ENCODE measurements at places on chromosomes 1 and 21.

DNA sequence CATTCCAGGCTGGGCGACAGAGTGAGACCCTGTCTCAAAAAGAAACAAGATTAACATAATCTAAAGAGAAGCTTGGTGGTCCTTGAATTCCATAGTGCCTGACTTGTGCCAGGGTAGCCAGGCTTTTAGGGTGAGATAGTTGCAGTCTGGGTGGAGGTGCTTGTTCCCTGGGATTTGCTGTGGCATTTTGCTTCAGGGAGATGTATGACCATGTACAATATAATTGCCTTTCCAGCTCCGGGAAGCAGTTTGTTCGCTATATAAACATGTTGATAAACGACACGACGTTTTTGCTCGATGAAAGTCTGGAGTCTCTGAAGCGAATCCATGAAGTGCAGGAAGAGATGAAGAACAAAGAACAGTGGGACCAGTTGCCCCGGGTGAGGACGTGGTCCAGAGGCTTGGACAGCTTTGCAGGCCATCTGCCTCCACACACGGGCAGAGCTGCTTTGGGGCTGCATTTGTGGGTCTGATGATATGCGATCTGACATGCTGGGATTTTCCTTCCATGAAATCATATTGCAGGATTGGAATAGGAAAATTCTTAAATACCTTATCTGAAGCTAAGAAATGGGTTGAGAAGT, 49.4 kb upstream of the KIF1B start:
- no peak for DNase-seq

DNA sequence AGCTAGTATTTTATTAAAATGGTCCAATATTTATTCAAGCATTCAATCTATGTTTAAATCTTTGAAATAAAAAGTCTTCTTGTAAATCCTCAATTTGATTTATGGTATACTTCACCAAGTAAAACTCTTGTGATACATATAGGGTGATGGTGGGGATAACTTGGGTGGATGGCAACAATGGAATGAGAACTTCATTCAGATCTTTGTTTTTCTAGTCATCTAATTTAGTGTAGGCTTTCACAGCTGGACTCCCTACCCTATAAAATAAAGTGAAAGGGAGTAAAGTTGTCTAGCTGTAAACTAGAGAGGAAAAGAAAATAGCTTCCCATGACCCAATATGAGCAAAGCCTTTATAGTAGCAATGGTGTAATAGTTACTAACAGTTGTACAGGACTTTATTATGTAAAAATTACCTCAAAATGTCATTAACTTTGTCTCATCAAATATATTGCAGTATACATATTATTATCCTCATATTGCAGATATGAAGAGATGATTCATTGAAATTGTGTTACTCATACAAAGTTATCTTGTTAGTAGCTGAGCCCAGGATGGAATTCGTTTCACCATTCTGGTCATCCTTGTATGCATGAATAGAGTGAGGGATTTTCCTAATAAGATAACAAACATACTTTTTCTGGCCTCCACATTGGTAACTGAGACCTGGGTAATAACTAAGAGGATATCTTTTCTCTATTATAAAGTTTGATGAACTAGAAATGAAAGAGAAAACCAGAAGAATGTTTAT, 1377.7 kb upstream of the ADGRL4 start:
- DNase-seq = no peak

- DNase-seq = no peak
These were observed 81.4 kb upstream of the CASZ1 start for GRCh38 chr1:10877894-10878293.

- DNase-seq = peak; percentile 8
These were observed 67.2 kb downstream of the UBIAD1 start for GRCh38 chr1:11340233-11340632.

DNA sequence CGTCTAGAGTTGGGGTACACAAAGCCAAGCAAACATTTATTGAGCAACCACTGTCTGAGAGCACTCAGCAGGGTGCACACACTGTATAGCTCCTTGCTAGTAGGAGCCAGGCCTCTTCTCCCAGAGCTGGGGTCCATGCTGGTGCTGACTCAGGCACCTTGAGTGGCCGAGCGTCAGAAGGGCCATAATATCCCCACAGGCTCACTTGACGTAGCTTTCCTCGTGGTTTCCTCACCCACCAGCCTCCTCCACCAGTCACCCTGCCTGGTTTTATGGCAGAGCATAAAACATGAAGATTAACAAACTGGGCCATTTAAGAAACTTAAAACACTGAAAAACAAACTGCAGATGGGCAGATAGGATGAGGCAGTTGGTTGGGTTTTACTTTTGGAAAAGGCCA, 361.5 kb downstream of the HHAT start:
- DNase-seq = no peak
